ENCODE measurements at places on chromosomes 16 and 17.

- DNase-seq: no peak
Measured at GRCh38 chr17:40524243-40524965, 23.0 kb upstream of the TNS4 start.

GRCh38 chr17:74513987-74514631 is 17.2 kb downstream of the CD300LB start:
- DNase-seq: no peak

GRCh38 chr16:84884596-84885341 is 65.0 kb downstream of the CRISPLD2 start:
- DNase-seq: peak; percentile 47

DNA sequence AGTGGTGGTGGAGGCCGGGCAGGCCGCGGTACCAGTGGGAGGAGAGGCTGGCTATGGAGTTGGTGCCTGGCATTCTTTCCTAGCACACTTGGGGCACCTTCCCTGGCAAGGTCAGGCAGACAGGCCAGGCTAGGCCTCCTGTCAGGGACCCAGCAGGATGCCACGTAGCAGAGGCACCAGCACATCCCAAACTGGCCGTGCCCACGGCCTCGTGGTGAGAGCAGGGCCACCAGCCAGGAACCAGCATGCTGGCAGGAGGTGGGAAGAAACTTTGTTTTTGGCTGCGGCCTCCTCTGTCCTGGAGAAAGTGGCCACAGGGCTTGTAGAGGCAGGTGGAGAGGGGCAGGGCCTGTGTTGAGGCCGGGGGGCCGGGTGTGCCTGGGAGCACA is 57.6 kb upstream of the CBFA2T3 start:
- no peak for DNase-seq

- DNase-seq: no peak
Measured at GRCh38 chr17:30565073-30565935, 88.1 kb downstream of the GOSR1 start.

DNA sequence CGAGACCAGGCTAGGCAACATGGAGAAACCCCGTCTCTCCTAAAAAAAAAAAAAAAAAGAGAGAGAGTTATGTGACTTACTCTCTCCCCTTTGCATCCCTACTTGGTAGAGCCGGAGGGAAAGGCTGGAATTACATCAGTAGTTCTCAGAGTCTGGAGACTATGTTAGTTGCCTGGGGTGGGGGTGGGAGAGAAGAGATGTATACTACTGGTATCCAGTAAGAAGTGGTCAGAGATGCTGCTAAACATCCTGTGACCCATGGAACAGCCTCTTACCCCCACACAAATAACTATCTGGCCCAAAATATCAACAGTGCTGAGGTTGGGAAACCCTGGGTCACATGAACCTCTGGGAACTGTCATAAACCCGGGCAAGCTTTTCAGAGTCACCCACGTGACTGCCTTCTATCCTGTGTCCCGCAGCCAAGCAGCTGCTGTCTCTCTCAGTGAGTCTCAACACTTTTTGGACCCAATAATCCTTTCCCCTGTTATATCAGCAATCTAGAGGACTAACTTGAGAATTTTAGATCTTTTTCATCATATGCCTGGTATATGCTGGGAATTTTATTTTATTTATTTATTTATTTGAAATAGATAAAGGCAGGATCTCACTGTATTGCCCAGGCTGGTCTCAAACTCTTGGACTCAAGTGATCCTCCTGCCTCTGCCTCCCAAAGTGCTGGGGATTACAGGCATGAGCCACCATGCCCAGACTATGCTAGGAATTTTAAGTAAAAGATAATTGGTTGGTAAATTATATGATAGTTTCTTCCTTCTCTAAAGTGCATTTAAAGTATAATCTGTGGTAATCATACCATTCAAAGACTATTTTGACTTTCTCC is 8.7 kb downstream of the EIF1 start:
- DNase-seq: peak; percentile 73

DNA sequence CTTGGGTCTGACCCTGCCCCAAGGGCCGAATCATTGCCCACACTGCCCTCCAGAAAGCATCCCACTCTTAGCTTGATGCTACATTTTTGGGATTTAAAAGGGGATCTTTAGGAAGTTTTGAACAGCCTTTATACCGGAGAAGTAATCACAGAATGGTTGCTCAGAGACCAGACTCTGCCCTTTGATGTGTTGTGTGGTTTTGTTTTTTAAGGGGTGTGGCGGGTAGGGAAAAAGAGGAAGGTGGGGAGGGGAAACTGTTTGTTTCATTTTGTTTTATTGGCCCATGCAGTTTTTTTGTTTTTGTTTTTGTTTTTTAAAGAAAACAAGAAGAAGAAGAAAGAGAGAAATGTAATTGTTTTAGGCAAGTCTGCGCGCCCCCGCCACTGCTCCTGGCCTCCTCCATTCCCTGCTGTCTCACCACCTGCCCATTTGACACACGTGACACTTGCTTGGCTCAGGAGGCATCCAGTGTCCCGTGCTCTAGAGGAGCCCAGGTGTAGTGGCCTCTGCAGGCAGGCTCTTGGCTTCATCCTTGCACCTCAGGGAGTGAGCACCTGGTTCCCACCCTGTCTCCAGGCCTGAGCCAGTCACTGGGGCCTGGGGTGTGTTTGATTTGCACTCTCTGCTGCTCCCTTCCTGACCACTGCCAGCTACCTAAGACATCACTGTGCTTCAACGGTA is 35.7 kb downstream of the GNAO1 start:
- no peak for DNase-seq

GRCh38 chr17:38705523-38705802 is 390 bp downstream of the MLLT6 start:
- no peak for DNase-seq

DNA sequence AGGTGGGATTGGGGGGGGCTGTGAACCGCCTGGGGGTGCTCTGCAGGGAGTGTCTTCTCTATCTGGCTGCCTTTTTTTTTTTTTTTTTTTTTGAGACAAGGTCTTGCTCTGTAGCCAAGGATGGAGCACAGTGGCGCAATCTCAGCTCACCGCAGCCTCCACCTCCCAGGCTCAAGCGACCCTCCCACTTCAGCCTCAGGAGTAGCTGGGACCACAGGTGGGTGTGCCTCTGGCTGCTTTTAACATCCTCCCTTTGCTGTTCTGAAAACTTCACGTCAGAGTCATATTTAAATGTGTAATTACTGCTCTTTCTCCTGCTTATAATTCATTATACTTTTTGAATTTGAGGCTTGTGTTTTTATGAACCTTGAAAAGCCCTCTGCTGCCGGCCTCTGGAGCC is 78.4 kb downstream of the ZNF778 start:
- DNase-seq: no peak

GRCh38 chr17:60321336-60322055 is 70.4 kb downstream of the USP32 start:
- DNase-seq: no peak

DNA sequence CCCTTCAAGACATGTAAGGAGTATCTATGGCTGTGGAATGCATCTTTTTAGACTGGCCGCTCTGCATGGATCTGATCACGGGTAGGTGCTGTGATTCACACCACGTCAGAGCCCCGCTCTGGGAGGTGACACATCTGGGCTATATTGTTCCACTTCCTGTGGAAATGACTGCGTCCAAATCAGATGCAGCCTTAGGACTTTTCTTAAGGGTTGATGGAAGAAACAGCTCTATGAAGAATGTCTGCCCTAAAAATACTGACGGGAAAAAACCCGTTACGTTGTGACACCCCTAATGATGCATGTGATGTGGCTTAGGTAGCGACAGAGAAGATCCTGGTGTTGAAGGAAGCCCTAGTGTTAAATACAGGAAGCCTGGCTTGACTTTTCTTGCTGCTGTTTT is 12.2 kb downstream of the BANP start:
- DNase-seq: no peak

- peak; percentile 87 for DNase-seq
Measured at GRCh38 chr17:7557775-7558543, 591 bp upstream of the TNFSF13 start.

DNA sequence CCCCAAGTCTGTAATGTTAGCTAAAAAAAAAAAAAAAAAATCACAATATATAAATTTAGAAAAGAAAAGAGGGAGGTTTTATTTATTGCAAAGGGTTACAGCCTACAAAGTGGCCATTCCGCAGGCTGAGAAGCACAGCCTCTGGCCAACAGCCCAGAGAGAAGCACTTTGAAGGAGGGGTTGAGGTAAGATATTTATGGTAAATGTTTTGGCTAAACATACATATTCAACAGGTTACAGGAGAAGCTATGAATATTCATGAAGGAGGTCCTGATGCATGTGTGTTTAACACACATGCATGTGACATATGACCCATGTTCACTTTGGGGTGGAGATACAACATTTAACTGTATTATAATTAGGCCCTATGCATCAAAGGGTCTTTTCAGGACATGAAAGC is 158.5 kb downstream of the TMEM114 start:
- DNase-seq: no peak

DNA sequence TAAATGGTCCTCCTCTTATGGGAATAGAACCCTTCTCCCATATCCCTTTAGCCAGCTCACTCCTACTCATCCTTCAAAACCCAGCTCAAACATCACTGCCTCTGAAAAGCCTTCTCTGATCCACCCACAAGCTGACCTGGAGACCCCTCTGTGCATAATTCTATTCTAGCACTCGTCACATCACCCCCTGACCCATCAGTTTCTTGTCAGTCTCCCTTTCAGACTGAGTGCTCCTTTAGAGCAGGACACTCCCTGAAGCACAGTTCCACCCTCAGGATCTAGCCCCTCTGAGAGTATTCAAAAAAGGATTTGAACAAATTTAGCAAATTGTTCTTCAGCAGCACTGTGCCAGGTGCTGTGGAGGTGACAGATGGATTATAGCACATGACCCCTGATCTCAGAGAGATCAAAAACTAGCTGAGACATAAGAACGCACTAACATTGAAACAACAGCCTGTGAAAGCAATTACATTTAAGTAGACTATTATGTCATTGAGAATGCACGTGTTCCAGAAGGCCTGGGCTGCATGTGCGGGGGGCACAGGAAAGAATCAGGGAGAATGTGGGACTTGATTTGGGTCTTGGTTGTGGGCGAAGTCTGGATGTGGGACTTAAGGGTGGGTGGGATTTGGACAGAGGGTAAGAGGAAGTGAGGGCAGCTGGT is 43.5 kb downstream of the MRPS23 start:
- no peak for DNase-seq

GRCh38 chr17:75754378-75755204 is 10.4 kb downstream of the GALK1 start:
- DNase-seq: no peak

DNA sequence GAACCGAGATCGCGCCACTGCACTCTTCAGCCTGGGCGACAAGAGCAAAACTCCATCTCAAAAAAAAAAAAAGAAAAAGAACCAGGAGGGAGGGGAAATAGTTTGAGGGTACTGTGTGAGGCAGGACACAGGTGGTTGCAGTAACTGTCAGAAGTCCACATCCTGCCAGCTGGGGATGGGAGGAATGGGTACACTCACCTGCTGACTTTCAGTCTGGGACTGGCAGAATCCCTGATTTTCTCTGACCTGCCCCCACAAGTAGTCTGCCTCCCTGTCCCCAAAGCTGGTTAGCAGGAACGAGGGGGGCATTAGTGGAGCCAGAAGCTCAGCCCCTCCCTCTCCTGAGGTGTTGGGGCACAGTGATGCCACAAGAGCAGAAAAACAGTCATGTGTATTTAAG is 7.1 kb upstream of the ARL5C start:
- no peak for DNase-seq

DNA sequence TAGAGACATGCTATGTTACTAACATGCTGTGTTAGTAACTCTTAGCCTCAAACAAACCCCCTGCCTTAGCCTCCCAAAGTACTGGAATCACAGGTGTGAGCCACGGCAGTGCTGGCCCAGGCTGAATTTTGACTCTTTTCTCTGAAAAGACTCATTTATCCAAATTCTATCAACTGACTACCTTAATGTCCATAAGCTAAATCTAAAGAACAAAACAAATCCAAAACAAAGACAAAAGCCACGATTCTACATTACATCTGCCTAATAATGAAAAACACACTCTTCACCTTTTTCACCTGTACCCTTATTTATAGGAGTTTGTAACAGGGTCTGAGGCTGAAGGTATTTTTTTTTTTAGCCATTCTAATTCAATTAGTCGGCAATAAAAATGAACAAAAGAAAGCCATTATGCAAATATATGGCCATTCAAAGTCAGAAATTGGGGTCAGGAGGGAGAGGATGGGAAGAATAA is 432.5 kb downstream of the RBFOX1 start:
- no peak for DNase-seq

- no peak for DNase-seq
Measured at GRCh38 chr16:22732400-22732799, 81.6 kb upstream of the HS3ST2 start.

DNA sequence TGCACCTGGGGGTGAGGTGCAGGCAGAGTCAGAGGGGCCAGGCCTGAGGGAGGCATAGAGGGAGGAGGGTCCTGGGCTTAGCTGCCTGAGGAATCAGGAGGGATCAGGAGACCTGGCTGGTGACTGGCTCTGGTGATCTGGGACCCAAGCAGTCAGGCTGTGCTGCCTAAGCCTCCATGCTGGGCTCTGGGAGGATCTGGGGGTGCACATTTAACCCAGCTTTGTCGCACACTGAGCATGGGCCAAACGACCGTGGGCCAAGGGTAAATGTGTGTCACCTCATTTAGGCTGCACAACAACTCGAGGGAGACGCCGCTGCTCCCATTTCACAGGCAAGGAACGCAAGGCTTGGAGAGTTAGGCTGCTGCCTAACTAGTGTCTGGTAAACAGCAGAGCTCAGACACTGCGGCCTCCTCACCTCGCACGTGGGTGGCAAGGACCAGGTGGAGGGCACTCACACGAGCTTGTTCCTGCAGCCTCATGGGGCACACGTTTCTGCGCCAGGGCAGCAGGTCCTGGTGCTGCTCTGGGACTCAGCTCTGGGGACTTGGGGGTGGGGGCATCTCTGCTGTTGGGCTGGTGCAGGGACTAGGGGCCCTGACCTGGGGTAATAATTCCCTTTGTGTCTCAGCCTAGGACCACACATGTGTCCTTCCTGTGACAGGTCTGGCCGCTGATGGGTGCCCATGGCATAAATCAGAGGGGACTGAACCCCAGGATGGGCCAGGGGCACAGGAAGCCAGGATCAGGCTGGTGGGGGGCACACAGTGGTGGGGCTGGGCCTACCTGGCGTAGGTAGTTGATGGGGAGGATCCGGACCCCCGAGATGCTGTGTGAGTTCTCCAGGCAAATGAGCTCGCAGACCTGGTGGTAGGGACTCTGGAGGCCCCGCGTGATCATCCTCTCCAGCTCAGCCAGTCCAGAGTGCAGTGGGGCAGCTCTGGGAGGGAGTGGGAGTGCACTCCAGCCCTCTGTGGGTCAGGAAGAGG is 18.7 kb downstream of the TMEM235 start:
- no peak for DNase-seq

DNA sequence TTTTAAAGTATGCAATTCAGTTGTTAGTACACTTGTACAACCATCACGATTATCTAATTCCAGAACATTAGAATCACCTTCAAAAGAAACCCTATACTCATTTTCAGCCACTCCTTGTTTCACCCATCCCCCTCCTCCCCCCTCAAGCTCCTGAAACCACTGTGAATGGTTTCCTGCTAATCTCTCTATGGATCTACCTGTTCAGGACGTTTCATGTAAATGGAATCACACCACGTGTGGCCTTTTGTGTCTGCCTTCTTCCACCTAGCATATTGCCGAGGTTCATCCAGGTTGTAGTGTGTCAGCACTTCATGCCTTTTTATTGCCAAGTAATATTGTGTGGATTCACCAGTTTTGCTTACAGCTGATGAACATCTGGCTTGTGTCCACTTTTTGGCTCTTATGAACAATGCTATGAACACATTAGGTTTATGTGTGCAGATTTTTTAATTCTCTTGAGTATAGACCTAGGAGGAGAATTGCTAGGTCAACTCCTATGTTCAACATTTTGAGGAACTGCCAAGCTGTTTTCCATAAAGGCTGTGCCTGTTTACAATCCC is 17.8 kb downstream of the EIF4A3 start:
- no peak for DNase-seq

- no peak for DNase-seq
Measured at GRCh38 chr16:3640632-3641501, 13.6 kb upstream of the DNASE1 start.

GRCh38 chr16:3152277-3152990 is 17.6 kb downstream of the ZNF213 start:
- DNase-seq: peak; percentile 86

Measured in left ventricle myocardium inferior (tissue), 1 donor.